Stimulated activated CD8-positive, alpha-beta memory T cell treated with anti-CD3 and anti-CD28 coated beads, Interleukin-12 subunit alpha, Interleukin-12 subunit beta, amount 100 ng/mL, for 4 hours (primary cell): ENCODE measurements at places on chromosomes 5 and 9.

GRCh38 chr5:124060413-124061067, 548.6 kb downstream of the CSNK1G3 start:
- no peak for DNase-seq

GRCh38 chr5:91079037-91079436, 304.1 kb downstream of the ARRDC3 start:
- DNase-seq: no peak

DNA sequence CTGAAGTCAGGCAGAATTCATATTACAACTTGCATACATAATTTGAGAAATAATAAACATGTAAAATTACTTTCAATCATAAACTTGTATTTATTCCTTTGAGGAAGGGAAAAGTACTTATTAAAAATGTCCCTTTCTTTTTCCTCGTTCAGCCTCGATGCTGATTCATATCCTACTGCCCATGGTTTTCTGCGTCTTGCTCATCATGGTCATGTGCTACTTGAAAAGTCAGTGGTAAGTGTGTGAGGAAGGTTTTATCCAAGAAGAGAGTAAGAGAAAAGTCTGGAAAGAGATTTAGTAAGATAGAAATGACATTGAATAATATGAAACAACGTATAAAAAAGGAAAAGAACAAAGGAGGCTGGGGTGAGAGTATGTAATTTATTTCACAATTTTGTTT, 85.9 kb downstream of the OSMR start:
- DNase-seq: no peak

DNA sequence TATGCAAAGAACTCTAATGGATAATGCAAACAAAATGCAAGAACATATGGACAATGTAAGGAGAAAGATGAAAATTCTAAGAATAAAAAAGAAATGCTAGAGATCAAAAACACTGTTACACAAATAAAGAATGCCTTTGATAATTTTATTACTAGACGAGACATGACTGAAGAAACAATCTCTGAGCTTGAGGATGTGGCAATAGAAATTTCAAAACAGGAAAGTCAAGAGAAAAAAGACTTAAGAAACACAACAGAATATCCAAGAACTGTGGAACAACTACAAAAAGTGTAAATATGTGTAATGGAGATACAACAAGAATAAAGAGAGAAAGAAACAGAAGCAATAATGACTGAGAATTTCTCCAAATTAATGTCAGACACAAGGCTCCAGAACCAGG, 140.5 kb upstream of the ACOT12 start:
- DNase-seq: no peak

DNA sequence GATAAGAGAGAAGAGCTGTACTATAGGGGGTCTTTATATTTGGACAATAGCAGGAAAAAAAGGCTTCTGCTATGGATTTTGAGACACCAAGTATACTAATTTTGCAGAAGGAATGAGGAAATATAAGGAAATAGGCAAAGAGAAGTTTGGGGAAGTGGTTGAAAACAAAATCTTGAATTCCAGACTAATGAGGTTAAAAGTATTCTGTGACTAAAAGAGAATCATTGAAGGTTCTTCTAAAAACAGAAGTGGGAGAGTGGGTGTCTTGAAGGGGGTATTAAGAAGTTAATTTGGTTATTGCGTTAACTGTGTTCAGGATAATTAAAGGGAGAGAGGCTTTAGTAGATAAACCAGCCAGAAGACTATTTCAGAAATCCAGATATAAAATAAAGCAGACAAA, 148.7 kb downstream of the RFK start:
- no peak for DNase-seq

DNA sequence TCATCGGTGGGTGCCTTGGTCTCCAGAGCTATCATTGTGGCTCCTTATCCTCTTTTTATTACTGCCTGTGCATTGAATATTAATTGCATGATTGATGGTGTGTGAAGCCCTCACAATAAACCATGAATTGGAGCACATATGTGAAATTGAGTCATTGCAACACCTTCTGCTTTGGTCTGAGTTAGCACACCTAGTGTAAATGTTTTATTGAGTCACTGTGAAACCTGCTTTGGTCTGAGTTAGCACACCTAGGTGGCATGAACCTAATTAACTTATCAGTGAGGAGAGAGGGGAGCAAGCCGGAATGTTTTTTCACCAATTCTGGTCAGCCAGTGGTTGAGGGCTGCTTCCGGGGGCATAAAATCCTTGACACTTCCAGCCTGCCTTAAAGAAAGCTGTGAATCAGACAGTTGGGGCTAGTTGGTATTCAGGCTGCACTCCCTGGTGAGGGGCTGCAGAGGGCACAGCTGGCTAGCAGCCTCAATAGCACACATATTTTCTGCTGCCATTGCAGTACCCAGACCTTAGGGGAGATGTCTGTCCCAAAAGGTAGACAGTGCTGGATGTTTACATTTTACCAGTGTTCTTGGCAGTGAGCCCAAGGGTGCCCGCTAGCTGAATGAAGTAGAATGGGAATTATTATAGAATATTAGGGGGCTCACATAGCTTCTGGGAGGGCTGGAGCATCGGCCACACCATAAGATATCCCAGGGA, 76.5 kb upstream of the GOLM1 start:
- no peak for DNase-seq

DNA sequence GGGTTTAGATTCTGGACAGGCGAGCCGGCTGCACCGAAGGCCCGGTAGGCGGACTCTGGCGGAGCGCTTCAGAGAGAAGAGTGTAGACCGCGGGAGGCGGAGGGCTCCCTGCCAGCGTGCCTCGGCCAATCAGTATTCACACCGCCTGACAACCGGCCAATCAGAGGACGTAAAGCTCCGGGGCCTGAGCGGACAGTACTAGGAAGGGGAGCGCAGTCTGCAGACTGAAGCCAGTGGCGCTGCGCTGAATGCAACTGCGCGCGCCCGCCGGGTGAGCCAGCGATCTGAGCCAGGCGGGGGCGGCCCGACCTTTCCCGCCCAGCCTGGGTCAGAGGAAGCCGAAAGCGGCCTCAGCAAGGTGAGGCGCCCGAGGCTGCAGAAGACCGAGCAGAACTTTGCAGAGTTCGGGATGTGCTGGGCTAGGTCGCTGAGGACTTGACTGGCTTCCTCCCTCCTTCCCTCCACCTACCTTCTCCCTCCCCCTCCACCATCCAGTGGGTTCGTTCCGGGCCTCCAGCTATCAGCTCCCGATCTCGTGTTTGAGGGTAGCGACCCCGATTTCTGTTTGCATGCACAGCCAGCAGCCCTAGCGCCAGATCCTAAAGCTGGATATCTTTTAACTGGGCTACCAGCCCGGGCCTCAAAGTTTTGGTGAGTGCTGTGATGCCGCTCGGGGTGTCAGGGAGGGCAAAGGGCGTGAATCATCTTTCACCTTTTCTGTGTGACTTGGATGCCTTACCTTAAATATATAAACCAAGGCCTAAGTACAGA, at the start of gene DMRT2:
TSS of gene DMRT2 (plus strand) at position 233 of the 771 bp plus-strand sequence. CDS start 1,257 bp downstream, outside the sequence.
- no peak for DNase-seq

DNA sequence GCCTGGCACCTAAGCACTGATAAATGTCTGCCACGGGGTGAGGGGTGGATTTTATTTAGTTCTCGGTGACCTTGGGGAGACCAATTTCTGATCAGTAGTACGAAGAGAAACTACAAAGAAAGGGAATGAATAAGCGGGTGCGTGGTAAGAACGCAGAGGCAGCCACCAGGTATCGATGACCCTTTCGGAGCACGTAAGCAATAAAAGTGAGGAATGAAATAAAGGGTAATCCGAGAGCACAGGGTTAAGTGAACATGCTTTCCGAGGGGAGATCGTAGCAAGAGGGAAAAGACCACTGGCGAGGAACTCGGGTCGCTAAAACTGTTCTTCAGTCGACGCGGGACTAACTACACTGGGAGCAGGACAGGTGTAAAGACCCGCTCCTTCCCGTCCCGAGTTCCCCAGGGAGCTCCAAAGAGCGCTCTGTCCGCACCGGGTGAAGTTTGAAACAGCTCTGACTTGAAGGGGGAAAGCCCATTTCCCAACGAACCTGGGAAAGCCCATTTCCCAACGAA, 1.1 kb downstream of the ELOVL7 start:
- no peak for DNase-seq

DNA sequence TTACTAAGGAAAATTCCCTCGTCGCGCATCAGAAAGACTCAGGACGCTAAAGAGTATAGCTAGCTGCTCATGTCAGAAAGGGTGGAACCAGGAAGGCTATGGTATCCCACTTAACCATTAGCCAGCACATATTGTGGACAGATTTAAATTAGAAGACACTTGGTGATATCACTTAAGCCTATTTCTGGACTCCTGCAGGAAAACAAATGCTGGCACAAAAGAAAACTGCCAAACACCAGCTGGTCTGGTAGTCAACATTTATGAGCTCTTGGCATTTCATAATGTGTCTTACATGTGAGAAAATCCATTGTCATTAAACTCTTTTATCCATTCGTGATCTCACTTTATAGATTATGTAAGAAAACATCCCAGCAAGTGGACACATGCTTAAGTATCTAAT, 377.4 kb downstream of the PTPRD start:
- DNase-seq: no peak

GRCh38 chr9:80874276-80874675, 815.1 kb downstream of the TLE1 start:
- no peak for DNase-seq

DNA sequence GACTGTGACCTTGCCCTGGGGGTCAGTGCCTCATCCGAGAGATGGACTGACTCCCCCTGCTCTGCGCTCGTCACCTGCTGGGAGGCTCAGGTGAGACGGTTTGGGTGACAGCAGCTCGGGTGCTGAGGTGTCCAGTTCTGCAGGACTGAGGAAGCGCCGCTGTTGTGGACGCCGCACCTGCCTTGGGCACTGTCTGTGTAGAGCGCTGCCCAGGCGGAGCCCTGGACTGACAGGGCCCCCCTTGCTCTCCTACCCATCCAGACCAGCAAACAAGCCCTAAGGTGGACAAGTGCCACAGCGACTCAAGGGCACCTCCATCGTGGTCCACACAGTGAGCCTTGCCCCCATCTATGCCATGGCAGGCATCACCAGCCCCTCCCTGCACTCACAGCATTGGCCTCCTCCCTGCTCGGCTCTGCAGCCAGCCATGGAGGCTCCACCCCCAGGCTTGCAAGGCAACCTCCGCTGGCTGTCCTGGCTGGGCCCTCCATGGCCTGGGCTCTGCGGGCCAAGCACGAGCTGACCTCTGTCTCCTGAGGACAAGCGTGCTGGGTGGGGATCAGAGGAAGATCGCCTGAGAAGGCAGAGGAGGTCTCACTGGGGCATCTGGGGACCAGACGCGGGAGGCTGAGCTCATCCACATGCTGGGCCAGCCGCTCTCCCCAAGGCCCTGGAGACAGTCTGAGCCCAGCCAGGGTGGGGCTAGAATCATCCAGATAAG, 87.1 kb upstream of the COL5A1 start:
- no peak for DNase-seq

- DNase-seq: no peak
Measured at GRCh38 chr9:69937360-69937759, 106.3 kb upstream of the MAMDC2 start.

GRCh38 chr5:66898241-66898995, 298.2 kb downstream of the CD180 start:
- no peak for DNase-seq

GRCh38 chr9:126607731-126608130, 6.0 kb upstream of the LMX1B start:
- DNase-seq: no peak

DNA sequence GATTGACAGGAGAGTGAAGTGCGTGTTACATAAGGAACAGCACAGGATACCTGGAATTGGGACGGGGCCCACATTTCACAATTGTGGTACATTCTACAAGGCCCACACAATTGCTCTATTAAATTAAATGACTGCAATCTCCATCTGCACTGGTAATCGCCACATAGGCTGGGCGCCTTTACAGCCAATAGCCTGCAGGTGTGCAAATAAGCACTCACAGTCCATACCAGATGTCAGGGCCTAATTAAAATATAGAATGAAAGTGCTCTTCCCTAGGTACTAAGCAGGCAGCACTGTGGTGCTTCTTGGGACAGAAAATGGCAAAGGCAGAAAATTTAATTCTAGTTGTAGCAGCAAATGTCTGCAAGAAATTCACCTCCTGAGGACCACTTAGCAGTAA, 82.7 kb downstream of the ATP10B start:
- DNase-seq: no peak

DNA sequence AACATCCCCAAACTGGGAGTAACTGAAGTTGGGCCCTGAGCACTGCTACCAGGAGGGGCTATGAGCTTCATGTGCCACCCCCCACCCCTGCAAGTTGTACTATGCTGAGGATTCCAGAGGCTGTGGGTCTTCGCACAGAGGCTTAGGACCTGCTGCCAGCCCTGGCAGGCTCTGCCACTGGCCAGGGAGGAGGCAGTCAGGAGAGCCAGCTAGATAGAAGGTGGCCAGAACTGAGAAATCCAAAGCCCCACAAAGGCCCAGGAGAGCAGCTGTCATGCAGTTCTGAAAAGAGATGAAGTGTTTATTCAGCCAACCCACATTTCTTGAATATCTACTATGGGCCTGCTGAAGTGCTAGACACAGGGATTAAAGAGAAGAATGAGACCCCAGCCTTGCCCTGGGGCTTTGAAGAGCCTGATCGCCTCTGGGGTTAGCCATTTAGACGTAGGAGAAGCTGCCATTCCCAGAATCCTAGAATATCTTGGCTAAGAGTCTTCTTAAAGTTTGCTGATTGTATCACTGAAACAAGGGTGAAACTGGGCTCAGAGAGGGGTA, 1.4 kb downstream of the ALAD start:
- no peak for DNase-seq

DNA sequence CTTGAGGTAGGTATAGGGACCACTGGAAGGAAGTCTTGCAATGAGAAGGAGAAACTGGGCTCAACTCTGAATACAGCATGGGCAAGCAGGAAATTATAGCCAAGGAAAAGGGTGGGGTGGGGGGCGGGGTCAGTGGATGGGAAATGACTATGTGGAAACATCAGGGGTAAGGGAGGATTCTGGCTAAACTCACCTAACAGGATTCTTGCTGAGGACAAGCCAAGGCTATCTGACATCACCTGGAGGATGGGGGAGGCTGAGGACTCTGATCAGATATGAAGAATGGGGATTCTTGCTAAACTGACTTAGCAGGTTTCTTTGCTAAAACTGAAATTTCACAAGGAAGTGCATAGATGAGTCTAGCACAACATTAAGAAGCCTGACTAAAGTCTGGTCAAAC, 40.8 kb downstream of the CTSL start:
- DNase-seq: no peak

GRCh38 chr9:120374817-120375216, 205.2 kb downstream of the CDK5RAP2 start:
- no peak for DNase-seq

DNA sequence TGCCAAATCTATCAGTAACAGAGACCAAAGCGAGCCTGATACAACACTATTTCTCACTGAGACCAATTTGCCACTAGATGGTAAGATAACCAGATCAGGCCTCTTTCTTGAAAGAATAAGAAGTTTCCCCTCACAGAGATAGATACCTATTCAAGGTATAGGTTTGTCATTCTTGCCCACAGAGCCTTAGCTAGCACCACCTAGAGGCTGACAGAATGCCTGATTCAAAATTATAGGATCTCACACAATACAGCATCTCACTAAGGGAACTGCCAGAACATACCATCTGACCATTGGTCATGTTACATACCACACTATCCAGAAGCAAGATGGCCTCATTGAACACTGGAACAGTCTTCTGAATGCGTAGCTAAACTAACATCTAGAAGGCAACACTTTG, 166.6 kb upstream of the HCN1 start:
- no peak for DNase-seq
